Activated naive CD8-positive, alpha-beta T cell treated with anti-CD3 and anti-CD28 coated beads for 36 hours (primary cell): ENCODE measurements at places on chromosomes 6 and 20.

- H3K27ac ChIP-seq: peak overlapping the region; percentile 96
- H3K27me3 ChIP-seq: no peaks in the 10 kb centered on the region
- H3K4me3 ChIP-seq: peak overlapping the region; percentile 68
- H3K4me1 ChIP-seq: peaks cover 28% of the 10 kb centered on the region
Observed at GRCh38 chr20:24027229-24027628, 38.6 kb upstream of the GGTLC1 start.

DNA sequence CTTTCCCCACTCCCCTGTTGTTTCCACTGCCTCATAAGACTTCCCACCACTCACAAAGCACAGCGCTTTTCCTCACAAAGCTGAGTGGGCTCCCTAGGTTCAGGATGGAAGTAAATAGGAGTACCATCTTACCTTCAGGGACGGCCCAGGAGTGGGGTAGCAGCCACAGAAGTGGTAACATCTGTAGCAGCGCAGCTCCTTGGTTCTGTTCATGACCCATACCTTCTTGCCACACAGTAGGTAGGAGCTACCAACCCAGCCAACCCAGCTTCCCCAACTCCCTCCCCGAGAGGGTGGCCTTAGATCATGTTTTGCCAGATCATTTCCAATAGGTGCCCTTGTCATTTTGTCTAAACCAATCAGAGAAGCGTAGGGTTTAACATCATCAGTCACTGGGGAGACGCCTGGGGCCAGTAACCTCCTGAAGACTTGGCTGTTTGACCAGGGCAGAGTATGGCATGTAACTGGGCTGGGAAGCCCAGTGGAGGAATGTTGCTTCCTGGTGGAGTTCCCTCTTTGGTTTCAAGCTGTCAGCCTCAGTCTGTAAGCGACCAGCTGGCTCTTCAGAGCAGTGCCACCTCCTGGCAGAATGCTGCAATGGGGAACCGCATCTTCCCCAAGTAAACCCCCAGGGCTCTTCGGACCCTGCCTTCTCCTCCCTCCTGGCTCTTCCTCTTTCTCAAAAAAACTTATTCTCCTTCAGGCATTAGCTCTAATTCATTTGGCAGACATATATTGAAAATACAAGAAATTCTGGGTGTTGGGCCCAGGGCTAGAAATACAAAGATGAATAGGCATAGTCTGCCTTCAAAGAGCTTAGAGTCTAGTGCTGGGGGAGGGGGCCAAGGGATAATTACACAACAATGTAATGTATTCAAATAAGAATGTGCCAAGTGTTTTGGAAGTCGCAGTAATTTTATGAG is at the start of gene HLA-DMA:
TSS of gene HLA-DMA (minus strand) at position 281 of the 923 bp plus-strand sequence. CDS start at position 220, 61 bp downstream.
- H3K4me1 ChIP-seq: peaks cover 72% of the 10 kb centered on the region
- H3K27ac ChIP-seq: peak within 1 kb of the TSS; percentile 78
- peak within 1 kb of the TSS; percentile 67 for H3K4me3 ChIP-seq
- peaks cover 4% of the 10 kb centered on the region for H3K36me3 ChIP-seq
- H3K27me3 ChIP-seq: no peaks in the 10 kb centered on the region
- DNase-seq: peak; percentile 64

- peaks cover 79% of the 10 kb centered on the region for H3K27me3 ChIP-seq
- H3K36me3 ChIP-seq: no peaks in the 10 kb centered on the region
- H3K27ac ChIP-seq: no peak overlapping the region
- H3K4me3 ChIP-seq: no peak overlapping the region
- no peak for DNase-seq
Observed at GRCh38 chr6:28651161-28651560, 125.5 kb downstream of the GPX5 start.

GRCh38 chr6:56798163-56798562 is 155.5 kb upstream of the DST start:
- H3K36me3 ChIP-seq: no peaks in the 10 kb centered on the region
- no peak overlapping the region for H3K27ac ChIP-seq
- no peaks in the 10 kb centered on the region for H3K4me1 ChIP-seq
- no peak for DNase-seq

DNA sequence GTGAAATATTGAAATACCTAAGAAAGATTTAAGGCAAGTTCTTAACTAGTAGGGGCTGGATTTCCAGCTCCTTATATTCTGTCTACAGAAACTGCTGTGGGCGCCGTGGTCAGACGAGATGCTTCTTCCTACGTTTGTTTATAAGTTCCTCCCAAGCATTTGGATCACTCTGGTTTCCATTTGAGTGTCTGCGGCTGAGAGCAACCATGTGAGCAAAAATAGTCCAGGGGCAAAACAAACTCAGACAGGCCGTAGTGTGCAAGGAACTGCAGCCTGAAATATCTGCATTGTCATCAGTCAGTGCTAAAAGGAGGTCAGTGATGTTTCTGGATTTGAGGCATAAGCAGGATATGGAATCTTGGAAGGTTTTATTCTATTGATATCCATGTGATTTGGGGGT is 485.9 kb upstream of the JAG1 start:
- no peak overlapping the region for H3K27ac ChIP-seq
- H3K36me3 ChIP-seq: no peaks in the 10 kb centered on the region
- no peak for DNase-seq
- no peaks in the 10 kb centered on the region for H3K4me1 ChIP-seq
- no peak overlapping the region for H3K4me3 ChIP-seq
- no peaks in the 10 kb centered on the region for H3K27me3 ChIP-seq

GRCh38 chr6:69907981-69908498 is 41.7 kb downstream of the COL19A1 start:
- H3K4me3 ChIP-seq: no peak overlapping the region
- H3K27ac ChIP-seq: no peak overlapping the region
- no peaks in the 10 kb centered on the region for H3K4me1 ChIP-seq
- DNase-seq: no peak
- H3K36me3 ChIP-seq: no peaks in the 10 kb centered on the region
- H3K27me3 ChIP-seq: peaks cover 4% of the 10 kb centered on the region

DNA sequence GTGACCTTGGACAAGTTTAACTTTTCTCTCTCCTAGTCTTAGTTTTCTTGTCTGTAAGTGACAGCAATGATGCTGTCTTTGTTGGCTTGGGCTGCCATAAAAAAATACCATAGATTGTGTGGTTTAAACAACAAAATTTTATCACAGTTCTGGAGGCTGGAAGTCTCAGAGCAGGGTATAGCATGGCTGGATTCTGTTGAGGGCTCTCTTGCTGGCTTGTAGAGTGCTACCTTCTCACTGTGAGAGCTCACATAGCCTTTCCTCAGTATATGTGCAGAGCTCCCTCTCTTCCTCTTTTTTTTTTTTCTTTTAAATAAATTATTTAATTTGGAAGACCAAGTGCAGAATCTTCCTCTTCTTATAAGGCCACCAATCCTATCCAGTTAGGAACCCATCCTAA is 26.3 kb downstream of the HFE start:
- H3K36me3 ChIP-seq: no peaks in the 10 kb centered on the region
- no peak overlapping the region for H3K4me3 ChIP-seq
- DNase-seq: no peak
- no peak overlapping the region for H3K27ac ChIP-seq
- H3K4me1 ChIP-seq: peaks cover 10% of the 10 kb centered on the region

GRCh38 chr6:95408111-95408510 is 169.2 kb upstream of the MANEA start:
- H3K27ac ChIP-seq: no peak overlapping the region
- no peak for DNase-seq
- H3K36me3 ChIP-seq: no peaks in the 10 kb centered on the region
- H3K4me3 ChIP-seq: no peak overlapping the region
- no peaks in the 10 kb centered on the region for H3K4me1 ChIP-seq
- peaks cover 4% of the 10 kb centered on the region for H3K27me3 ChIP-seq

GRCh38 chr6:29355603-29356002 is 13.1 kb downstream of the OR5V1 start:
- DNase-seq: no peak
- H3K27ac ChIP-seq: no peak overlapping the region
- H3K4me1 ChIP-seq: no peaks in the 10 kb centered on the region
- H3K4me3 ChIP-seq: no peak overlapping the region

DNA sequence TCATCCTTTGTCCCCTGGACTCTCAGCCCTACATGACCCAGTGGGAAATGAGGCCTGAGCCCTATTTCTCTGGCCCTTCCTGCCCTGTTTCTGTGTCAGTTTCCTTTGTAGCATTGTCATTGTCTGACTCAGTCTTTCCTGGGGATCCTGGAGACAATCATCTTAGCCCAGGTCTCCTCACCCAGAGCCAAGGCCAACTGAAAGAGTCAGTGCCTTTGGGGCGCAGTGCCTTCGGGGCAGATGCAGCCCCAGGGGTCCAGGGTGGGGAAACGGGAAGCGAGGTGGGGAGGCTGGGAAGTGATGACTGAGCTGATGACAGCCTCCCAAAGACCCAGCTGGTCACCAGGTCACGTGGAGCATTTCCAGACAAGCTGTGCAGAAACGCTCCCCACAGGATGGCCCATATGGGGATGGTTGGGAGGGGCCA is 93.3 kb upstream of the SULF2 start:
- H3K36me3 ChIP-seq: no peaks in the 10 kb centered on the region
- H3K27me3 ChIP-seq: peaks cover 4% of the 10 kb centered on the region
- H3K4me3 ChIP-seq: no peak overlapping the region
- H3K27ac ChIP-seq: no peak overlapping the region
- no peak for DNase-seq

GRCh38 chr6:46789434-46790354 is 3.5 kb upstream of the MEP1A start:
- H3K4me3 ChIP-seq: no peak overlapping the region
- no peak for DNase-seq
- H3K4me1 ChIP-seq: no peaks in the 10 kb centered on the region
- no peaks in the 10 kb centered on the region for H3K36me3 ChIP-seq
- H3K27me3 ChIP-seq: peaks cover 19% of the 10 kb centered on the region
- no peak overlapping the region for H3K27ac ChIP-seq

GRCh38 chr20:58403272-58403671 is 14.2 kb downstream of the VAPB start:
- H3K4me3 ChIP-seq: no peak overlapping the region
- no peak for DNase-seq
- no peak overlapping the region for H3K27ac ChIP-seq
- H3K27me3 ChIP-seq: no peaks in the 10 kb centered on the region
- H3K36me3 ChIP-seq: peaks cover 14% of the 10 kb centered on the region

DNA sequence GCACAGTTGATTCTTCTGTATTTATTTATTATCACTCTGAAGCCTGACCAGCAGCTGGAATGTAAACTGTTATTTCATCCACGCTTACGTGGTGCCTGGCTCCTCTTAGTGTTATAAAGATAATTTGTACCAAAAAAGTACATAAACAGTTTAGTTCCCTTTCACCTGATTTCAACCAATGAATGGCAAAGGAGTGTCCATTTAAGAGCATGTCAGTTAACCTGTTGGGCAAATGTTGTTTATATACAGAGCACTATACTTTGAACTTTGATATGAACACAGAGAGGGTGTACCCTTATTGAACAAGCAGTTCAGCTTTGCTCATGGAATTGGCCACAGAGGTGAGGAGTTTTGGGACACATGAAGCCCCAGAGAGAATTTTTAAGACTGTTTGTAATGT is 7.2 kb upstream of the CTCFL start:
- no peaks in the 10 kb centered on the region for H3K4me1 ChIP-seq
- no peak for DNase-seq
- no peaks in the 10 kb centered on the region for H3K36me3 ChIP-seq
- H3K27ac ChIP-seq: no peak overlapping the region
- no peak overlapping the region for H3K4me3 ChIP-seq

DNA sequence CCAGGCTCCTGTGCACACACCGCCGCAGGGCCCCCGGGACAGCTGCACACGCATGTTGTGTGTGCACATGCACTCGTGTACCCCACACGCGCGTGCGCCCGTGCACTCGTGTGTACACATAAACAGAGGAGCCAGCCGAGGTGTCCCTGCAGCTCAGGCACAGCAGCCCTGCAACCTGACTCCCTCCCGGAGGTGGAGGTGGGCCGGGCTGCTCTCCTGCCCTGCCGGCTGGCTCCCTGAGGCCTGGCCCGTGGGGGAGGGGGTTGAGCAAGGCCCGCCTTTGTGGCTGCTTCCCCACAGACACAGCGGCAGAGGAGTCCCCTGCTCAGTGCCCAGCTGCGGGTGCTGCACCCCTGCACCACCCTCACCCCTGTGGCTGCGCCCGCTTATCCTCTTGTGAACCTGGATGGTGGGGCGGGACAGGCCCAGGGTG is 624 bp downstream of the RBBP8NL start:
- DNase-seq: no peak
- H3K27me3 ChIP-seq: peaks cover 13% of the 10 kb centered on the region
- no peak overlapping the region for H3K27ac ChIP-seq

- H3K27ac ChIP-seq: no peak overlapping the region
- no peak for DNase-seq
- peaks cover 60% of the 10 kb centered on the region for H3K27me3 ChIP-seq
- peaks cover 4% of the 10 kb centered on the region for H3K4me1 ChIP-seq
- no peaks in the 10 kb centered on the region for H3K36me3 ChIP-seq
Observed at GRCh38 chr20:63508072-63508768, 9.3 kb upstream of the EEF1A2 start.

DNA sequence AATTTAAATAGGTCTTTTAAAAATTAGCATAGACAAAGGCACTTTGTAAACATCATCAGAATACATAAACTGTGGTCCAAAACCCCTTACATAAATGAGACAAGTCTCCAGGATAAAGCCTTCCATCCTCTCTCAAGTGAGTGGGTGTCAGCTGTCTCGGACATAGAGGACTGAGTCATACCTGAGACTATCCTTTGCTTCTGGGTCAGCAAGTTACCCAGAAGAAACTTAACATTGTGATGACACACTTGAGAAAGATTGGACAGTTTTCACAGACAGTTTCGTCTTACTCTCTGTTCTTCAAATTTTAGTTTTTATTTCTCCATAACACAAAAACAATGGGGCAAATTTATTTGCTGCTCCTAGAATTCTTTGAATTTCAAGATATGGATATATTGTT is 838.0 kb downstream of the DHX35 start:
- no peak overlapping the region for H3K27ac ChIP-seq
- H3K4me3 ChIP-seq: no peak overlapping the region
- no peaks in the 10 kb centered on the region for H3K4me1 ChIP-seq

DNA sequence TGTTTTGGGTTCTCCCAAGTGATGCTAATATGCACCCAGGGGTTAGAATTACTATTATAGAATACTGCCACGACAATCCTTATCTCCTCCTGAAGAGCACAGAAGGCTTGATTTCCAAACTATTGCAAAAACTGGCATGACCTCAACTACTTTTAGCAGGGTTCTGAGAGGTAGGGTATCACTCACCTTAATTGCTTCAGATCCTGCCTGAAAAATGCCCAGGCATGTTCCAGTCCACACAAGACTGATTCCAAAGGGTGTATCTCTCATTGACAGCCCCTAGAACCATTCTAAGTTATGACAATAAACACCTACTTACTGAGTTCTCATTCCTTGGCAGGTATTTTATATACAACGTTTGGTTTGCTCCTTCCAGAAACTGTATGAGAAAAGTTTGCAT is 5.0 kb upstream of the DSE start:
- no peak overlapping the region for H3K27ac ChIP-seq
- H3K4me1 ChIP-seq: peaks cover 11% of the 10 kb centered on the region
- peaks cover 9% of the 10 kb centered on the region for H3K27me3 ChIP-seq
- H3K36me3 ChIP-seq: no peaks in the 10 kb centered on the region
- no peak overlapping the region for H3K4me3 ChIP-seq

GRCh38 chr20:56506103-56506502 is 18.4 kb upstream of the FAM209A start:
- no peak for DNase-seq
- H3K27me3 ChIP-seq: no peaks in the 10 kb centered on the region
- H3K36me3 ChIP-seq: no peaks in the 10 kb centered on the region
- no peak overlapping the region for H3K27ac ChIP-seq
- no peaks in the 10 kb centered on the region for H3K4me1 ChIP-seq

GRCh38 chr20:51193066-51193772 is 170.3 kb upstream of the KCNG1 start:
- no peaks in the 10 kb centered on the region for H3K36me3 ChIP-seq
- no peak for DNase-seq
- H3K27me3 ChIP-seq: peaks cover 15% of the 10 kb centered on the region
- H3K4me1 ChIP-seq: no peaks in the 10 kb centered on the region
